ENCODE measurements at places on chromosomes 1 and 21. TPM values are rescaled to one million over a fixed set of nuclear protein-coding genes. Genes with fewer than 3 reads are reported as not detected.

CD2 gene
- total RNA-seq = 444 TPM

EIF4G3 gene
- 56.7 TPM for total RNA-seq

GJA8 gene
- total RNA-seq = not detected

VPS26C gene
- total RNA-seq = 94.3 TPM

SMCP gene
- not detected for total RNA-seq

OR2L13 gene
- not detected for total RNA-seq

GRCh38 chr1:215321802-215322201 lies 239.3 kb downstream of the KCNK2 start:
- DNase-seq = no peak

DNA sequence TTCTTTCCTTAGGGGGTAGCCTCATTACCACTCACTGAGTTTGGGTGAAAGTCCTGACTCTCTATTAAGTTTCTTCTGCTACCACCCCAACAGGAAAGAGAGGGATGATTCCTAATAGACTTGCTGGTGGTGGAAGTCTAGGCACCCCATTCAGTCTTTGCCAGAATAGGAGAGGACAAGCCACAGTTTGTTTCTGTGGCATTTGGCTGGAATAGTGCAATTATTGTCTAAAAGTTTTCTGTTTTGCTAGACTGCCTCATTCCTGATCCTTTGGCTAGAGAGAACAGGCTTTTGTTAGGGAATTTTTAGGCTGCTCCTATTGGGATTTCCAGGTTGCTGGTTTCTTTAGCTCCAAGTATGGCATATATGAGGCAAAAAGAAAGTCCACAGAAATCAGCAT lies 9.9 kb upstream of the HJV start:
- no peak for DNase-seq

DNA sequence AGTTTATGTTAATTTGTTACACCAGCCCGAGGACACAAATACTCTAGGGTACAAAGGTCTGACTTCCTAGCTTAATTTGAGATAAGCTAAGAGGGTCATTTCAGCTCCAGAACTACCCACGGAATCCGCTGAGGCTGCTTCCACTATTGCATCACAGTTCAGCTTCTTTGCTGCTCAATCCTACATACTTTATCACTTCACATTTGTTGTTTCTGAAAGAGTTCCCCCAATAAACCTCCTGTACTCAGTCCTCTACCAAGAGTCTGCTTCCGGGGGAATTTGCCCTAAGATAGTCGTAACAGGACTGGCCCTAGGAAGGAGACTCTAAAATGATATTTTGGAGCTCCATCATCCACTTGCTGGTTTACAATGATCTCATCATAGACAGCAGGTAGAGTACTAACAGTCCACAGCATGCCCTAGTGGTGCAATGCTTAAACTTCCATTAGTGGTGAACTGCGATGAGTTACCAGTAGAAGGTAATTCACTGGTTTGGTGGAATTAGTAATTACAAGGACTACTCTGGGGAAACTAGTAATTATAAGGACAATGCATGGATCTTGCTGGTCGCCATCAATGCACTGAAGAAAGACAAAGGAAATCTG lies 229.3 kb downstream of the USH2A start:
- DNase-seq = no peak

GRCh38 chr1:27956761-27957160 lies 3.0 kb upstream of the XKR8 start:
- no peak for DNase-seq

- DNase-seq = no peak
Measured at GRCh38 chr1:58839846-58840835, 56.3 kb upstream of the JUN start.

- no peak for DNase-seq
Measured at GRCh38 chr1:30745156-30745833, 12.3 kb downstream of the LAPTM5 start.

GRCh38 chr1:44424747-44425146 lies 19.7 kb downstream of the RNF220 start:
- DNase-seq = no peak

- no peak for DNase-seq
Measured at GRCh38 chr1:146032631-146033219, 11.2 kb upstream of the HJV start.

- DNase-seq = no peak
Measured at GRCh38 chr1:239711768-239712167, 325.4 kb downstream of the CHRM3 start.

GRCh38 chr1:91876040-91876470 lies 9.9 kb downstream of the TGFBR3 start:
- peak; percentile 43 for DNase-seq

GRCh38 chr21:32412162-32413014 lies at the start of gene EVA1C:
EVA1C (plus strand) TSS chr21:32412706; CDS start chr21:32412854, 148 bp downstream.
- DNase-seq = peak; percentile 59

DNA sequence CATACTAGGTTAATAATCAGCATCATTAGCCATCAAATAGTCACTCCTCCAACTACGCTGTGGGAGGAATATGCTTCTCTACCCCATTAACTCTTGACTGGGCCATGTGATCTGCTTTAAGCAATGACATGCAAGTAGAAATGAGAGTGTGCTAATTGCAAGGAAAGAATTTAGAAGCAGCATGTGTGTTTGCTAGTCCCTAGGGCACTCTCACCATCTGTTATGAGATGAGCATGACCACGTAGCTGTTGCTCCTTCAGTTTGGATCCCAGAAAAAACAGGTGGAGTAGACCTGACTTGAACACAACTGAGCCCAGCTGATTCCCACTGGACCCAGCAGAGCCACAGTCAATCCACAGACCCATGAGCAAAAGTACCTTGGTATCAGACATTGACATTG lies 19.7 kb upstream of the RGS7 start:
- no peak for DNase-seq

- no peak for DNase-seq
Measured at GRCh38 chr1:98086156-98086555, 165.3 kb upstream of the DPYD start.

DNA sequence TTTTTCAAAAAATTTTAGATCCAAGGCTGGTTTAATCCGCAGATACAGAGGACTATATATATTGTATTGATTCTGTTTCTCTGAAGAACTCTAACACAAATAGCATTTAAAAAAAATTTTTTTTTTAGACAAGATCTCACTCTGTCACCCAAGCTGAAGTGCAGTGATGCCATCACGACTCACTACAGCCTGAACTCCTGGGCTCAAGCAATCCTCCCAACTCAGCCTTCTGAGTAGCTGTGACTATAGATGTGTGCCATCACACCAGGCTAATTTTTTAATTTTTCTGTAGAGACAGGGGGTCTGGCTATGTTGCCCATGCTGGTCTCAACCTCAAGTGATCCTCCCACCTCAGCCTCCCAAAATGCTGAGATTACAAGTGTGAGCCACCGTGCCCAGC lies 3.0 kb downstream of the ANKRD45 start:
- no peak for DNase-seq
